Brain pericyte (primary cell): ENCODE measurements at places on chromosomes 5 and 9.

GRCh38 chr5:177529247-177530203 lies 12.8 kb upstream of the DDX41 start:
- DNase-seq = no peak

- no peak for DNase-seq
Observed at GRCh38 chr9:123149067-123149466, 115.6 kb downstream of the GPR21 start.

DNA sequence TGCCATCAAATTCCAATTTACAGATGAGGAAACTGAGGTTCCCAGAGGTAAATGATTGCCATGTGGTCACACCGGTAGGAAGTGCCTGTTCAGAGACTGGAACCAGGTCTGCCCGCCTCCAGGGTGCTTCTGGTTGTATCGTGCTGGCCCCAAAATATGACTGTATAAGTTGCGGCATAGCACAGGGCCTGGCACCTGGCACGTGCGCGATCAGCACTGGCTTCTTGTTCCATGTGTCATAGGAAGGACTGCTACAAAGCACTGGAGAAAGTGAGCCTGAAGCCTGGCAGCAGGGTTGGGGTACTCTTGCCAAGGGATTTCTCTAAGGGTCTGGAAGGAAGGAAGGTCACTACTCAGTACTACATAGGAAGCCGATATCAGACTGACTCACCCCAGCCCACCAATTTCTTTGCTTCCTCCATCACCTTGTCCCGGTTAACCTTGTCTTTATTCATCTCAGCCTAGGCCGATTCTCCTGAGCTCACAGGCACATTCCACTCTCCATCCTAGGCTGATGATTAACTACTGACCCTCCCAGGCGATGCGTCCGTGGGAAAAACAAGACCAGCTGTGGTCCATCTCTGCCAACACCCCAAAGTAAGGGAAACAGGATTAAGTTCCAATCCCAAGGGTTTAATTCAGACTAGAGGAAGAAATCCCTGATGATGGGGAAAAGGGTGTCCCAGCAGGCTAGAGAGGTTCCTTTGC lies 1.8 kb downstream of the HRH2 start:
- DNase-seq = no peak

GRCh38 chr5:96807075-96807654 lies 580 bp downstream of the ERAP1 start:
- peak; percentile 25 for DNase-seq

- no peak for DNase-seq
Observed at GRCh38 chr9:16278326-16278999, 592.0 kb downstream of the BNC2 start.

DNA sequence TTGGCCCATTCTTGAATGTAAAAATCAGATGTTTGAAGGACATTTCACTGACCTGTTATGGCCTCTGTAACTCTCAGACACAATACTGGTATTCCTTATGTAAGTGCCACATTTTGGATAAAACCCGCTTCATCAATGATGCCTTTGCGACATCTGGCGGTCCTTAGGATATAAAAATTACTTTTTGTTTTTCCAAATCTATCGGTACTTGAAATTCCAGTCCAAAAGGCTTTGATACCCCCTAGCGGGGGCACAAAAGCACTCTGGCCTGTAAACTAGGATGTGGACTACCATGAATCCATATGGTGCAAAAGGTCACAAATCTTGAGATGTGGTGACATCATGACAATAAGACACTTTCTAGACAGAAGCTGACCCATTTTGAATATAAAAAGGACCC lies 291.8 kb downstream of the KIAA0825 start:
- DNase-seq = no peak

GRCh38 chr5:82336226-82336958 lies 58.2 kb upstream of the RPS23 start:
- DNase-seq = no peak

GRCh38 chr5:137501226-137501625 lies 2.1 kb upstream of the SPOCK1 start:
- DNase-seq = no peak

DNA sequence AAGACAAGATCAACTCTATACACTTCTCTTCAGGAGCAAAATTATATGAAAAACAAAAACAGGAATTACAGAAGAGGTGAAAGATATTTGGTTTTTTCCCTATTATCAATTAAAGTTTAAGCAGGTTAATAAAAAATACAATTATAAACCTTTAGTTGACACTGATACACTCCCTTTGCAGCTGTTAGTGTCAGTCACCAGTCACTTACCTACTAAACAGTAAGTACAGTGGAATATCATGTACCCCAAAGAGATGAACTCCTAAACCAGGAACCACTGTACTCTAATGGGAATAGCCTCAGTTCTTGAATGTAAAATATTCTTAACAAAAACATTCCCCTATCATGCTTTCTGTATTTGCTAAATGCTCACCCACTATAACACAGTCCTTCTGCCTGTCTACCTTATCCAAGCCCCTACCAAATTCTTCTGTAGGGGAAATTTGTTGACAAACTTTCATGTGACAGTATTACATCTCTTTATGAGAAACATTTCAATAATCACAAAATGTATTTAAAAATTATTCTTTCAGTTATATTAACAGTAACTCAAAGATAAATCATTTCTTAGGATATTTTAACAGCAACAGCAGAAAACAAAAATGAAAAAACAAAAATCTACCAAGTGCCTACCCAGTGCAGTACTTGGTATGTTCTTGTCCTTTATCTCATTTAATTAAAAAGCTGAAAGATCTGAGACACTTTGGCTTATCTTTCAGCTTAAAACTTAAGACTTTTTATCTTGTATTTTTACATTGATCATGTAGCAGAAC lies 212.8 kb downstream of the MLLT3 start:
- DNase-seq = no peak

DNA sequence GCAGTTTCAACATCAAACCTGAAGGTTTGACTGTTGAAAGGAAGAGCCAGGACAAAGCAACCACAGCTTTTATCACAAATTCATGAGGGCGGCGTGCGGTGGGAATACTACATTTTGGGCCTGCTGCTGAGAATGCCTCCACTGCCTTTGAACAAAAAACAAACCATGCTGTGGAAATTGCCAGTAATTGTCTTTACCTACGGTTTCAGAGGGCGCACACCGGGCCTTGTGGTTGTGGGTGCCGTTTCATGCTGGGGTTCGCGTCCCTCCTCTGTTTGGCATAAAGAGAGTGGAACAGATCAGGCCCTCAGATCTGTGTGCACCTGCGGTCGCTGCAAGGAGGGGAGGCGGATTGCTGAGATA lies 27.6 kb upstream of the TCF7 start:
- no peak for DNase-seq

DNA sequence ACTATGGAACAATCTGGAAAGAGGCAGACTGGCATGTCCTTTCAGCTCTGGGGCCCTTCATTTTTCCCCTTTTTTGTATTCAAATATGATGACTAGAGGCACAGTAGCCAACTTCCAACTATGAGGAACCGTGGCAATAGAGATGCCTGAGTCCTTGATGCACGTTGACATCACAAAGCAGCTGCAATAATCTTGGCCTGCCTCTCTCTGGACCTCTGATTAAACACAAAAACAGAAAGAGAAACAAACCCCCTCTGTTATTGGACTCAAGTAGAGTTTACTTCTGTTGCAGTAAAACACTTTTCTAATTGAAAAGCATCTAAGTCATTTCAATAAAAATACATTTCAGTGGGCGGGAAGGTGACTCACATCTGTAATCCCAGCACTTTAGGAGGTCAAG lies 122.2 kb upstream of the GRAMD2B start:
- DNase-seq = no peak

GRCh38 chr5:129125819-129126218 lies 31.3 kb downstream of the ISOC1 start:
- DNase-seq = no peak

- no peak for DNase-seq
Observed at GRCh38 chr9:90645721-90646120, 3.1 kb upstream of the DIRAS2 start.

DNA sequence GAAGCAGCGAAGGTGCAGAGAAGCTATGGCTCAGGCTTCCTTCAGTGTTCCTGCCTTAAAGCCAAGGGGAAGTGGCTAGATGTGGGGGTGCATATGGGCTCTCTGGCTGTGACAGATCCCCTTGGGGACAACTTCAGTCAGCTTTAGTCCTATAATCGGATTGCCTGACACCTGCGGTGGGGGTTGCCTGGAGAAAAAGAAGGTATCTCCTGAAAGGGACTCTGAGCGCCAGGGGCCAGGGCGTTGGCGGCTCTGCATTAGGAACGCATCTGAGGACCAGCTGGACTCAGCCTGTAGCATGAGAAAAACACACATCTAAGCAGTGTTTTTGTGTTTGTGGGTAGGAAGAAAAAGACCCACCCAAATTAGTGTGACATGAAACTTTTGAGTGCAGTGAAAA lies 84.3 kb upstream of the OTULINL start:
- no peak for DNase-seq

GRCh38 chr9:83707518-83707767 lies 315 bp downstream of the UBQLN1 start:
- DNase-seq = no peak

DNA sequence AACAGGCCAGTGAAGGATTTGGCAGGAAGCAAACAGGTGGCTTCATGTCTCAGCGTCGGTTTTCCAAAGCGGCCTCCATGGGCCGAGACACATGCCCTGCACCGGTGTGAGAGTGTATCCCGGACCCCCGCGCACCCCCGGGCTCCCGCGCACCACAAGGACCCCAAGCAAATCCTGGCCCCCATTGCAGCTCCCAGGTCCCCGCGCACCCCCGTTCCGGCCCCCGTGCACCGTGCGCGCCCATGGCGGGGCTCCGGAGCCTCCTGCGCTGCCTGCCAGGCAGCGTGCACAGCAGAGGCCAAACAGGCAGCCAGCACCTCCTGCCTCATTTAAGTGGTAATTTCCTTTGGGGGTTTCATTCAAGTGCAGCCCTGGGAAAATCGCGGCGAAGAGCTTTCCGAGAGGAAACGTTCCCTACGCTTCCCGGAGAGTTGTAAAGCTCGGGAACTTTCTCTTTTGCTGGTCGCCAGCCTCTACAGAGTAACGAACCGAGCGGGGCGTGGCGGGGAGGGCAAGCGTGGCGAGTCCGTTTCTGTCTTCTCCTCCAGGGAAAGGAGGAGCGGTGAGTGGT lies 145.5 kb upstream of the SLC24A2 start:
- no peak for DNase-seq

GRCh38 chr9:76045221-76045620 lies 154.7 kb downstream of the PCSK5 start:
- DNase-seq = no peak

GRCh38 chr5:179254638-179255271 lies 90.5 kb downstream of the ADAMTS2 start:
- no peak for DNase-seq

- no peak for DNase-seq
Observed at GRCh38 chr9:135718616-135719015, 16.6 kb downstream of the KCNT1 start.

- no peak for DNase-seq
Observed at GRCh38 chr5:103451261-103451660, 111.3 kb downstream of the NUDT12 start.

GRCh38 chr5:9599391-9599790 lies 30.8 kb downstream of the TAS2R1 start:
- DNase-seq = no peak

GRCh38 chr5:68545636-68546295 lies 330.2 kb downstream of the PIK3R1 start:
- DNase-seq = no peak

GRCh38 chr9:26244661-26245451 lies 566.6 kb upstream of the TUSC1 start:
- DNase-seq = no peak

GRCh38 chr5:157030692-157031091 lies 28.2 kb downstream of the HAVCR1 start:
- DNase-seq = no peak

- no peak for DNase-seq
Observed at GRCh38 chr5:153745778-153746395, 255.4 kb downstream of the GRIA1 start.

DNA sequence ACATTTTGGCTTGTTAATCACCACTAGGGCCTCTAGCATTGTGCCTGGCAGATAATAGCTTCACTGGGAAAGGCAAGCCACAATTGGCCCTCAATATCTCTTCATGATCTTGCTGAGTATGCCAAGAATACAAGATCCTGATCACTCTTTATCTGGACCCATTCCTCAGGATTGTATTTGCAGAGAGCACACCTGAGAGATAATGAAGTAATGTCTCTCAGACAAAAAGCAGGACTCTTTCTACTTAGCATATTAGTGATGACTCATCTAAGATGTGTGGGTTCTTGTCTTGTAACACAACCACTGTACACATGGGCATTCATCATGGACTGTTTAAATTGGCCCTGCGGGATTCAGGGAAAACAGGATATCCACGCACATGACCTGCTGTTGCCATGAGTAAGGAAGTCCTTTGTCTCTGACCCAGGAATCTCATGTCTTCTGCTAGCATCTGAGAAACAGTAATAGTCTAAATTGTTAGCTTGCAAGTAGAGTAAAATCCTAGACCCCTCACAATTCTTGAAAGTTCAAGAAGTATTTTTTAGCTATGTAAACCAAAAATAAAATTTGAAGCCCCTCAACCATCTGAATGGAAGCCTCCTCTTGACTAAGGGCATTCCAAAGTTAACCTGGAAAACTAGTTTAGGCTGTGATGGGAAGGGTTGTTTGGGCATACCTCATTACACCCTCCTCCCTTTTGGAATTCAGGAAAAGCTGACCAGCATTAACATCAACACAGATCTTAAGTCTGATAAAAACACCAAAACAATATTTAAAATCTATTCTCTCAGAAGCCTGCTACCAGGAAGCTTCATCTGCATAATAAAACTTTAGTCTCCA lies 28.0 kb upstream of the NFIL3 start:
- no peak for DNase-seq

DNA sequence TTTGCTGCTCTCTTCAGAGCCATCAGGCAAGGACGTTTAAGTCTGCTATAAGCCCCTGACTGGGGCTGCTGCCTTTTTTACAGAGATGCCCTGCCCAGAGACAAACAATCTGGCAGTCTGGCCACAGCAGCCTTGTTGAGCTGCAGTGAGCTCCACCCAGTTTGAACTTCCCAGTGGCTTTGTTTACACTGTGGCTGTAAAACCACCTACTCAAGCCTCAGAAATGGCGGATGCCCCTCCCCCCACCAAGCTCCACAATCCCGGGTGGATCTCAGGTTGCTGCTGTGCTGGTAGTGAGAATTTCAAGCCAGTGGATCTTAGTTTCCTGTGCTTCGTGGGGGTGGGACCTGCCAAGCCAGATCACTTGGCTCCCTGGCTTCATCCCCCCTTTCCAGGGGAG lies 59.7 kb upstream of the SNCAIP start:
- DNase-seq = no peak
